SW480 (cell line): ENCODE measurements at places on chromosomes 11 and 22.

- no peak for DNase-seq
Measured at GRCh38 chr11:128810784-128811514, 56.1 kb downstream of the KCNJ1 start.

GRCh38 chr11:114187173-114187572, 109.0 kb upstream of the NNMT start:
- DNase-seq, result no peak

GRCh38 chr11:128336203-128336602, 251.2 kb downstream of the ETS1 start:
- peak; percentile 64 for DNase-seq

DNA sequence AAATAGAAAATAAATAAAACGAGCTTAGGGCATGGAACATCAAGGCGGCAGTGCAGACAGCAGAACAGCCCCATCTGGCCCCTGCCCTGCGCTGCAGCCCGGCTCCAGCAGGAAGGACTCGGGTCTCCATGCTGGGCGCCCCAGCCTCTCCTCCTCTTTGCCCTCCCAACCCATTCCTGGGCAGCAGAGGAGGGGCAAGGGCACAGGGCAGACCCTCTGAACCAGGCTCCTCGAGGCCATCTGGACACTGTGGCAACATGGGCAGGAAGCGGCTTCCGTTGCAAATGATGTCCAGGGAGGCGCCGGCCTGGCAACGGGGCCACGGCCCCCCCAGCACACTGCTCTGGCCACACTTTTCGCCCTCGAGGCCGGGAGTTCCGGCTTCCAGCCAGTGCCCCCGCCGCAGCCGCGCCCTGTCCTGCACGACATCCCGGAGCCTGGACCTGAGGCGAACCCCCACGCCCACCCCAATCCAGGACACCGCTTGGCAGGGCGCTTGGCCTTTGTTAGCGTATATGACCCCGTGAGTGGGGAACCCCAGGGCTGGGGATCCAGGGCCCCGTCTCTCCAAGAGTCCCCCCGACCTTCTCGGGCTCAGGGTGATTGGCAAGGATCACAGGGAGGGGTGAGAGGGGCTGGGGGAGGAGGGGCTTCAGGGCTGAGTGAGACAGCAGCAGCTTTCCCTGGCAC, 192.1 kb downstream of the IGLL1 start:
- no peak for DNase-seq

- no peak for DNase-seq
Measured at GRCh38 chr11:88402192-88402715, 64.7 kb upstream of the CTSC start.

DNA sequence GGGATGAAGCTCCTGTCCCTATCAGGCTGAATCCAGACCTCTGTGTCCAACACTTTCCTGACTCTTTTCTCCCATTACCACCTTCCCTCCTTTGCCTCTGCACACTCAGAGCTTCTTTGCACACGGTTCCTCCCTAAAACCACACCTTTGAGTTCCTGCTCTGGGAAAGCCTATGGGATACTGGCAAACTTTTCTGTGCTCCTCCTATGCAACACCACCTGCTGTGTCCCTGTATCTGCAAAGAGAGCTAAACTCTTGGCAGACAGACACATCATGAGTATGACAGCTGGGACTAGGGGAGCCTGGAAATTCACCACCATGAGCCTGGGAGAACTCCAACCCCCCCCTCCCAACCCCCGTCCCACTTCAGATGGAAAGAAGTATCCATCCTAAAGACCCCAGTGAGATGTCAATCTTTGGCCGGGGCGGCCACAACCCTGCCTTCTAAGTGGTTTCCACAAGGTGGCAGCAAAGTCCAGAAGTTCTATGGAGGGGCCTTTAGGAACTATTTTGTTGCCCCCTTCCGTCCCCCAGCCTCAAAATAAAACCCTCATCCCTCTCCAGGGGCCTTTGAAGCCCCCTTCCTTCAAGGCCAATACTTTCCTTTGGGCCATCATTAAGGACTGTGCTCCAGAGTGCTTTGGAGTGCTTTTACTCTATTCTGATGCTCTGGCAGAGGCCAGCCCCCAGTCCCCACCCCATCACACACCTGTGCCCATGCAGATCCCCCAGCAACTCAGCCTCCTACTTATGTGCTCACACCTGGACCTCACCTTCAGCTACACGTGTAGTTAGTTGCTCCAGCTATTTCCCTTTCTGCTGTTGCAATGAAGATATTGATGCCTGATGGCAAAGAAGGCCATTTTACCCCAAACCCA, 19.4 kb downstream of the HTR3A start:
- no peak for DNase-seq

GRCh38 chr11:66183494-66184048, 84.9 kb upstream of the RAB1B start:
- DNase-seq, result no peak

- no peak for DNase-seq
Measured at GRCh38 chr22:32528316-32528715, 53.7 kb downstream of the FBXO7 start.

DNA sequence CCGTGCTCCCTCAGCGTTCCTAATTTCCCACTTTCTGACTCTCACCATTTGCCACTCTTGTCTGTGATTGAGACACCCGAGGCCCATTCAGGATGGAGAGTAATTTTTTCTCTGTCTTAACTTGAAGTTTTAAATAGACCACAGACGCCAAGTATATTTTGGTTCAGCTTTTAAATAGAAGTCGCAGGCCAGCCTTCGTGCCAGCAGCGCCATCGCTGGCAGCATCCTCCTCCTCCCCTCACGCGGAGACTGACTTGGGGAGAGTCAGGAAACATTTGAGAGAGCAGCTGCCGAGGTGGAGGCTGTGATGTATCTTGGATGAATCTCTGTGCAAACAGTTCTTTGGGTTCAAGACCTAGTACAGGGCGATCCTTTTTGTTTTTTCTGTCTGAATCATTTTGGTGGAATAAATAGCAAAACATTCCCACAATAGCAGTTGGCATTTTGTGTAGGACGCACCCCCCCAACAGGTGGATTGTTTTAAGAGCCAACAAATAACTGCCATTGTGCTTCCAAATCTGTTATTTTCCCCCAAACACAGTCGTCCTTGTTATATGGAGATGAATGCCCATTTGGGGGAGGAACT, 889 bp upstream of the DMC1 start:
- peak; percentile 25 for DNase-seq

DNA sequence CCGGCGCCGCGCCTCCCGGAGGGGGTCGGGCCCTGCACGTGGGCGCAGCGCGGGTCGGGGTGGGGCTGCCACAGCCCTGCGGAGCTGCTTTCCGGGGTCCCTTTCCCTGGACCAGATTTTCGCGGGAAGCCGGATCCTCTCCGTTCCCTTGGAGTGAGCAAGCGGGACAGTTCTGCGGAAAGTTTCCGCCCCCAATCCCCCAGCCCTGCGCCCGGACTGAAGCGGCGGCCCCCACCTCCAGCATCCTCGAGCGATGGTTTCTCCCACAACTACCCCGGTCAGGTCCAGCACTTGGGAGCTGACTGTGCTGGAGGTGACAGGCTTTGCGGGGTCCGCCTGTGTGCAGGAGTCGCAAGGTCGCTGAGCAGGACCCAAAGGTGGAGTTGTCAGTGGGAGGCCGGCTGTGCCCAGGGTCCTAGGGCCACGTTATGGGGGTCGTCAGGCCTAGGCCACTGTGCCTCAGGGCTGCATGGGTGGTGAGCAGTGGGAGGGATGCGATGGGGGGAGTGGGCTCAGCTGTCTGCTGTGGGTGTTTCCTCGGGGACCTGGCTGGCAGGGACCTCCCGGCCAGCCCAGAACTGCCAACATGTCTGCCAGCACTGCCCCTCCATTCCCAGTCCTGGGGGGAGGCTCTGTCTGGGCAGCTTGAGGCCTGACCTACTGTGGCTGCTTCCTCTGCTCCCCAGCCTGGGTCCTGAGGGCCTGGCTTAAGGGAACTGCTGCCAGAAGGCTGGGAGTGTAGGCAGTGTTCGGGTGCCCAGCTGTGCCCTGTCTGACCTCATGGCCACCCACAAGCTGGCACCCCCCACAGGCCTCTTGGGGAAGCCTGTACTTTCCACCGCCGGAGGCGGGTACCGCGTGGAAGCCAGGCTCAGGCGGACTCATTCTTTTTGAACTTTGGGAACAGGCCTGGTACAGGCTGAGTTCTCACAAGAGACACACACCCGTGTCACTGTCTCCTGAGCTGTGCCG, 726 bp downstream of the ST3GAL4 start:
- DNase-seq, result peak; percentile 56

GRCh38 chr11:2802389-2803185, 83.0 kb downstream of the CDKN1C start:
- no peak for DNase-seq

DNA sequence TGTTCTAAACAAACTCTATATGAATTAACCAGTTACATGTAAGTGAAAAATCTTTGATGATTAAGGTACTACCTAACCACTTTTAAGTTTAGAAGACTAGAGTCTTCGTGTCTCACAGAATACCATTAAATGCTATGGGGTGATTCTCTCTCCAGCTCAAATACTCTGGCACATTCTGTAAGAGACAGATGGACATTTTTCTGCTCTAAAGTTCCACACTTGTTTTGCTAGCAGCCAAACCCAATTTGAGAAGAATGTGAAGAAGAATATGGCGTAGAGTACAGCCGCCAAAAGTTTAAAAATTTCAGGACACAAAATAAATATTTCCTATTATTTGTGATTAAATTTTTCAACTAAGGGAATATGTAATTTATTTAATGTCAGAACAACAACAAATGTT, 339.1 kb downstream of the GUCY1A2 start:
- DNase-seq, result no peak

DNA sequence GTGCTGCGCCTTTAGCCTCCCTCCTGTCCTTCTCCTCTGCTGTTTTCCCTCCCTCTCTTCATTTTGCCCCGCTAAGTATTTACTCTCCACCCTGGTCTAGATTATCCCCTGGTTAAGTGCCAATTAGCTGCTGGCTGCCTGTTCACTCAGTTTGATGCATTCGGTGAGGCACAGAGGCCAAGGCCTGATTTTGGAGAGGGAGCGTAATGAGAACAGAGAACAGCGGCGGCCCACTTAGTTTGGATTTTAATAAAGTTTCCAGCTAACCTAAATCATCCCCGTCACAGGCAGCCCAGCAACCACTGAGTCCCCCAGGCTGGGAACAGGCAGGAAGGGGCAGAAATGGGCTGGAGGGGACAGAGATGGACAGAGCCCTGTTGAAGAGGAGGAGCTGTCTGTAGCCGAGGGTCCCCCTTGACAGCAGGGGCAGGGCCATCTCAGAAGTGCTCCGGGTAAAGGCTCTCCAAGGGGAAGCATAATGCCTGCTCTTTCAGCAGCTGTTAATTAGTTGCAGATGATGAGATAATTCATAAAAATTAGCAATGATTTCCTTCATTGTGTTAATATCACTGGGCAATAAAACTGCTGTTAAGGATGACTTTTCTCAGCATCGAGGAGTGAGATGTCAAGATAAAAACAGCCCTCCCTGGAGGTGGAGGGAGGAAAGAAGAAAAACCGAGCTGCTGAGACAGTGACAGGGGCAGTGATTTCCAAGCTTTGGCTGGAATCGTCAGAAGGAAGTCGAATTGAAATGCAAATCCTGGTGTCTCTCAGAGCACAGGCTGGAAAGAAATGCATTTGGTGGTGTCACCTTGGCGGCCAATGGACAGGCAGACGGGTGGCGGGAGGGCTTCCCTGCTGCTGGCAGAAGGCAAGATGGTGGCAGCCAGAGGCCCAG, 170.1 kb downstream of the GRIK4 start:
- no peak for DNase-seq

DNA sequence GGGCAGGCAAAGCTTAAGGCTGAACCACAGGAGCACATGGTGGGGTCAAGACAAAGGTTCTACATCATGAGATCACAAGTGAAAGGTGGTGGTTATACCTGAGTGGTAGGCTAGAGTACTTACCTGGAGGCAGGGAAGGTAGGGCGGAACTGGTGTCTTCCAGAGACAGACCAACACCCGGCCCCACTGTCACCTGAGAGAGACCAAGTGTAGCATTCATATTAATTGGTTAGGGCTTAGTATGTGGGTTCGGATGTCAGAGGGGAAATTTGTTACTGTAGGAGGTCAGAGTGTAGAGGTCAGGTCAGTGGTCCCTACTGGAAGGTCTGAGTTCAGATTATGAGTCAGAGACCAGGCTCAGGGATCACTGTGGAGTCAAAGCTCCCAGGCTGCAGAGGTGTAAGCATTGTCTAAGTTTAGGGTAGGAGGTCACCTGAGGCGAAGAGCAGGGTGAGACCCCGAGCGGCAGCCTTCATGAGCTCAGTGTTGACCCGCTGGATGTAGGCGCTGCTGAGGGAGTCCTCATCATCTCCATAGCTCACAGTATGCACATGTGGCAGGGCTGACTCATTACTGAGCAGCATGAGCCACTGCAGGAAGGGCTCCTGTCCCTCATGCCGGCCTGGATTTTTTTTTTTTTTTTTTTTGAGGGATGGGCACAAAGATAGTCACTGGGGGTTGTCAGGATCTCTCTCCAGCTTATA, 3.2 kb downstream of the TPP1 start:
- no peak for DNase-seq

- DNase-seq, result no peak
Measured at GRCh38 chr11:121482231-121483129, 29.7 kb upstream of the SORL1-AS1 start.

DNA sequence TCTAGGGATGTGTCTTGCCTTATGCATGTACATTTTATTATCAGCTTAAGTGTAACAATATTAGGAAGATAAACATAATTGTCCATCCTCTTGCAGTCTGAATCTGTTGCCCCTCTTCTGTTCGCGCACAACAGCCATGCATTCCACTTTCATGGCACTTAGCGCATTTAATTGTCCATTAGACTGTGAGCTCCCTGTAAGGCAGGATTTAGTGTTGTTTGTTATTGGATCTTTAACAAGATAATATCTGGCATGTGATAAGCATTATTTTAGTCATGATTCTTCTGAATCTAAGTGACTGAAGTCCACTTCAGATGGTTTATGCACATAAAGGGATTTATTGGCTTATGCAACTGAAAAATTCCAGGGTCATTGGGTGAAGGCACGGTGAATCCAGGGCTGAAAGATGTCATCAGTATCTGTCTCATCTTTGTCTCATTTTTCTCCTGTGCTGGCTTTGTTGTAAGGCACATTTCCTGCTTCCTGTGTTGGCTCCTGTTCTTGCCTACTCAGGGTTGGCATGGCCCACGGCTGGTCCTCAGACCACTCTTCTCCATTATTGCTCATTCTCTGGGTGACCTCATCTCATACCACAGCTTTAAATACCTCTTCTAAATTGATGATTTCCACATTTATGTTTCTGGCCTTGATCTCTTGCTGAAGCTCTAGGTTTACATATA, 37.6 kb downstream of the ATXN10 start:
- no peak for DNase-seq

DNA sequence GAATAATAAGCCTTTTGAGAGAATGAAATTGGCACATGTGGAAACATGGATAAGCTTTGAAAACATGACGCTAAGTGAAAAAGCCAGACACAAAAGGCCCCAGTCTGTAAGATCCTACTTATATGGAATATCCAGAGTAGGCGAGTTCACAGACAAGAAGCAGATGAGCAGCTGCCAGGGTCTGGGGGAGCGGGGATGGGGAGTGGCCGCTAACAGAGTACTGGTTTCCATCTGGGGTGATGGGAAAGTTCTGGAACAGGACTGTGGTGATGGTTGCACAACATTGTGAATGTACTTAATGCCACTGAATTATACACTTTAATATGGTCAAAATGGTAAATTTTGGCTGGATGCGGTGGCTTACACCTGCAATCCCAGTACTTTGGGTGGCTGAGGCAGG, 126.5 kb downstream of the SPATA19 start:
- DNase-seq, result no peak
